Activated T-cell treated with anti-CD3 and anti-CD28 coated beads for 4 hours (primary cell): ENCODE measurements at places on chromosomes 3 and 15.

DNA sequence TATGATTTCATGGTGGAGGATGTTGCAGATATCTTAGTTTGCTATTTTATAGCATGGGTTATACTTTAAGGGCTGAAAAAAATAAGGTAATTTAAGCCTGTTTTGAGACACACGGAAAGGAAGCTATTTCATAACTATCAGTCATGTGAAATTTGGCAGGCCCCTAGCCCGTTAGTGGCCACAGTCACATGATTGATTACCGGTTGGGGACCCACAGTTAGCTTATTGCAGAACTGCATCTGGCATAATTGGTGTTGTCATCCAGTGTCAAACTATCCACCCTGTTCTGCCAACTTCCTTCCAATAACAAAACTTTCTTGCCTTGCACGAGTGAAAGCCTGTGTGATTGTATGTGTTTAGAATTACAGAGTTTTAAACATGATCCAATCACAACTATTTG lies 35.2 kb downstream of the FNDC3B start:
- no peak for DNase-seq

GRCh38 chr15:57992761-57993355 lies 72.7 kb downstream of the ALDH1A2 start:
- DNase-seq, result no peak

DNA sequence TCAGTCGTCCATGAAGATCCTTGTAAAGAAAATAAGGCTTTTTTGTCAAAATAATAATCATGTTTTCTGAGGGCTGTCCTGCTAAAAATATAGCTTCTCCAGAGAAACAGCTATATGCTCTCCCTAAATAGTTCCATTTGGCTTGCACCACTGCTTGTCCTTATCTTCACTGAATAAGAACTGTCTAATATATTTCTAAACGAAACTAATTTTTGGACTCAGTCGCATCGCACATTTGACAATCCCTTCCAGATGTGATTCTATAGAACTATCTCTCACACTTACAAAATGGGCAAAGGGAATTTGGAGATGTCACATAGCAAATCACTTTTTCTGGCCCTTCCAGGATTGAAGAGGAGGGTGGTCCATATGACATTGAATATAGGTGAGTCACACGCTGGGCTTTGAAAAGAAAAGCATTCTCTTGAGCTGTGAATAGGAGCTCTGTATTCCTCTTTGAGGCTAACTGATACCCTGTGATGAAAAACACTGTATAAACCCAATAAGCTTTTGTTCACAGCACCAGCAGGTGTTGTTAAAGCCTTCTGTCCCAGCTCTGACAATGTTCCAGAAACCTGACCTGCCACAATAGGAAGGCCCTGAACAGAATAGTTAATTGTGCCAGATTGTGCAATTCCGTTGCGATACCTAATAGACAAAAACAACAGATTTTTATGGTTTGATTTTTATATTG lies 1144.2 kb downstream of the ROBO2 start:
- no peak for DNase-seq

DNA sequence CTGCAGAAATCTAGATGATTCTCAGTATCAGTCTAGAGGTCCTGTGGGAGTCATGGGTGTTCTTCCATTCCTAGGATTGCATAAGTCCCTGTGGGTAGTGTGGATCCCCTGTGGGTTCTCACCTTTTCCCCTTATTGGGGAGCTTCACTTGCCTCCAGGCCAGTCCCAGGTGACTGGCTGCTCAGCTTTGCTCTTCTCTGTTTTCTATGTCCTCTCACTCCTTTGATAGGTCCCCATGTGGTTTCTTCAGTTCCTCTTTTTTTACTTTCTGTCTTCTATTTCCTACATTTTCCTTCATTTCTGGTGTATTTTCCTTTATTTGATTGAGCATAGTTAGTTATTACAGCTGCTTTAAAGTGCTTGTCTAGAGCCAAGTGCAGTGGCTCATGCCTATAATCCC lies 10.9 kb downstream of the TEX55 start:
- no peak for DNase-seq

- no peak for DNase-seq
Observed at GRCh38 chr15:88430051-88430450, 37.1 kb downstream of the MRPL46 start.

GRCh38 chr3:5948084-5948483 lies 760.6 kb downstream of the EDEM1 start:
- no peak for DNase-seq

- no peak for DNase-seq
Observed at GRCh38 chr3:75180235-75180944, 483.7 kb upstream of the FRG2C start.

DNA sequence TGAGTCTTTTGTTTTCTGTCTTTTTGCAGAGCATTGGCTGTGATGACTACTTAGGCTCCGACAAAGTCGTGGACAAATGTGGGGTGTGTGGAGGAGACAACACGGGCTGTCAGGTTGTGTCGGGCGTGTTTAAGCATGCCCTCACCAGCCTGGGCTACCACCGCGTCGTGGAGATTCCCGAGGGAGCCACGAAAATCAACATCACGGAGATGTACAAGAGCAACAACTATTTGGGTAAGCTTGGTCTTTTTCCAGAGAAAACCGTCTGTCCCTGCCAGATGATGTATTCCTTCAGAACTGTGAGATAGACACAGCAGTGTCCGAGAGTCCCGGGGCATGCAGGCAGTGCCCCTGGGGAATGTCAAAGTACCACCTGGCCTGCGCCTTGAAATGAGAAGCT lies 149.9 kb upstream of the NR2E3 start:
- DNase-seq, result no peak

- DNase-seq, result no peak
Observed at GRCh38 chr15:88769161-88769971, 33.9 kb upstream of the ACAN start.

DNA sequence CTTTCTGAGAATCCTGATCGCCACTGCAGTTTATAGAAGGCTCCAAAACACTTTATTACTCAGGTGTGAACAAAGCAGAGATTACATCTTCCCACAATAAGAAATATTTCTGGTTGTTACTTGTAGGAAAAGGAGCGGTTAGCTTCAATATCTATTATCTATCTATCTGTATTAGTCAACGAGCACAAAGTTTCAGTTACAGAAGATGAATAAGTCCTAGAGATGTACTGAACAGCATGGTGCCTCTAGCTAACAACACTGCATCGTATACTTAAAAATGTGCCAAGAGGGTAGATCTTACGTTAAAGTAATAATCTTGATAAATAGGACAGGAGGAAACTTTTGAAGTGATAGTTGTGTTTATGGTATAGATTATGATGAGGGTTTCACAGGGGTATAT lies 10.9 kb upstream of the CCR3 start:
- DNase-seq, result no peak

GRCh38 chr3:96869316-96869715 lies 54.9 kb downstream of the EPHA6 start:
- DNase-seq, result no peak

- DNase-seq, result no peak
Observed at GRCh38 chr3:158465074-158465473, 105.9 kb upstream of the MLF1 start.

DNA sequence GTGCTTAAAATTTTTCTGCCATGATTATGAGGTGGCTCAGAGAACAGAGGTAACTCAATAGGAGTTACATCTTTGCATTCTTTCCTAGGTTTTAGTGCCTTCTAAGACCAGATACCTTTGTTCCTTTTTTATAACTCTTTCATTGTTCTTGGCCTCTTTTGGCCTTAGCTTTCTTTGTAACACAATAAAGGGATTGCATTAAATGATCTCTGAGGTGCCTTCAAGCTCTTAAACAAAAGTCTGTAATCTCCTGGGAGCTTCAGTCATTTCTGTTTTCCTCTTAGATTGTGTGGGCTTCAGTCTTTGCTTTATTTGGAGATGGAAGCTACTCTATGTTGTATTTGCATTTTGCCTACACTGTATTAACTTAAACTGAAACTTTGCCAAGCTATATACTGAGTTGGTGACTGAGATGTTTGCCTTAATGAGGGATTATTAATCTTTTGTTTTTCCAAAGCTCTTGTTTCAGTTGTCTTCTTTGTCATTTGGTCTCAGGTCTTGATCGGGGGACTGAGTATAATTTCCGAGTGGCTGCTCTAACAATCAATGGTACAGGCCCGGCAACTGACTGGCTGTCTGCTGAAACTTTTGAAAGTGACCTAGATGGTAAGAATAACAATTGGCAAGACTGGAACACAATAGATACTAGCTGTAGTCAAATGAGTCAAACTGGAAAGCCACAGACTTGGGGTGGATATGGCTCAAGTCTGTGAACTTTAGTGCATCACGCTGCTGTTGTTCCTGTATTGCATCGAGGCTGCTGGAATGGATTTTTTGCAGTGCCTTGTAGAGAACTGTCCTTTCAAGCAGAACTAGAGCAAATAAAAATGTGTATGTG lies 110.3 kb downstream of the HCN4 start:
- DNase-seq, result no peak

DNA sequence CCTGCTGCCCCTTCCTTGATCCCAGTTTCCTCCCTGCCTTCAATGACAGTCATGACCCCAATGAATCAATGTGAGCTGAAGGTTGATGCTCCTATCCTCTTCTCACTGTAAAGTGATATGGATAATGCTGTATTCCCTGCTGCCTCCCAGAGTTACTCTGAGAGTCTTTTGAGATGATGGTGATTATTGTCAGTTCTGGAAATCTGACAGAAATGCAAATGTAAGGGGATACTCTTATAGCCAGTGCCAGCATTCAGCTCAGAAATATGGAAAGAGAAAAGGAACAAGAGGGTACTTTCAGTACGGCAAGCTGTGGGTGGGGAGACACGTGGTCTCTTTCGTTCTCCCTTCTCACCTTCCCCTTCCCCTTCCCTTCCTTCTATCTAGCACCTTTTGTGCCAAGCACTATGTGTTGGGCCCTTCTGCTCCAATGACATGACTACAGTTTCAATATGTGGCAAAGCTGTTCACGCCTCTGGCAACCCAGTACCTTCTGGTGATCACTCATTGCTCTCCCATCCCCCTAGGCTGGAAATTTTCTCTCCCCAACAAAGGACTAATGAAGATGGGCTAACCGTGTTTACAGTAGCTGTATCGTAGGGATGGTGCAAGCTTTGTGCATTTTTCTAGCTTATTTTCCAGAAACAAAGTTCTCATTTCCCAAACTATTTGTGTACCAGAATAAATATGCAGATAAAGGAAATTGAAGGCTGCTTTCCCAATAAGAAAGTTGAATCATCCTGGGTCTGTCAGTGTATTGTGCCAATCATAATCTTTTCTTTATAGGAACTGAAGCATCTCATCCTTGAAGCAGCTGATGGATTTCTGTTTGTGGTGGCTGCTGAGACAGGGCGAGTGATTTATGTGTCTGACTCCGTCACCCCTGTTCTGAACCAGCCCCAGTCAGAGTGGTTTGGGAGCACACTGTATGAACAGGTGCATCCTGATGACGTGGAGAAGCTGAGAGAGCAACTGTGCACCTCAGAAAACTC lies 70.3 kb downstream of the ARNT2 start:
- no peak for DNase-seq

DNA sequence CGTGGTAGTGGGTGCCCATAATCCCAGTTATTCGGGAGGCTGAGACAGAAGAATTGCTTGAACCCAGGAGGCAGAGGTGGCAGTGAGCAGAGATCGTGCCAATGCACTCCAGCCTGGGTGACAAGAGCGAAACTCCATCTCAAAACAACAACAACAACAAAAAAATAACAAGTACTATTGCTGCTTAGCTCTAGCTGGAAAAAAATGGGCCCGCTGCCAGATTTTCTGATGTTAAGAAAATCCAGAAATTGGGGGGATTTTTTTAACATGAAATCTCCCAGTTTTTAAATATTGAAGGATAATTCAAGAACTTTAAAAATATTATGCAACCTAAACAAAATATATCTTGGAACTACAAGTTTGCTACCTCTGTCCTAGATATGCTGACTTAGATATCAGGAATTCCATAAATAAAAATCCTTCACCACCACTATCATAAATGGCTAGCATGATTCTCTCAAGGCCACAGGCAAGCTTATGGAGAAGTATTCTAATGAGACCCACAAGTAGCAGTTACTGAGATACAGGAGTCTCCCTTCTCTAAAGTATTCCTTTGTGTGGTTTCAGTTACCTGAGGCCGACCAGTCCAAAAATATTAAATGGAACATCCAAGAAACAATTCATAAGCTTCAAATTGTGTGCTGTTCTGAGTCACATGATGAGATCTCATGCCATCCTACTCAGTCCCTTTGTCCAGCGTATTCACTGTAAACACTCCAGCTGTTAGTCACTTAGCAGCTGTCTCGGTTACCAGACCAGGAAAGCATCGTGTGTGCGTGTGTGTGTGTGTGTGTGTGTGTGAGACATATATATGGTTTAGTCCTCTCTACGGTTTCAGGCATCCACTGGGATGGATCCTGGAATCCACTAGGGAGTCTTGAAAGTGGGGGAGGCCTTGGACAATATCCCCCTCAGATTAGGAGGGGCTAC lies 277.2 kb downstream of the TBL1XR1 start:
- DNase-seq, result no peak

DNA sequence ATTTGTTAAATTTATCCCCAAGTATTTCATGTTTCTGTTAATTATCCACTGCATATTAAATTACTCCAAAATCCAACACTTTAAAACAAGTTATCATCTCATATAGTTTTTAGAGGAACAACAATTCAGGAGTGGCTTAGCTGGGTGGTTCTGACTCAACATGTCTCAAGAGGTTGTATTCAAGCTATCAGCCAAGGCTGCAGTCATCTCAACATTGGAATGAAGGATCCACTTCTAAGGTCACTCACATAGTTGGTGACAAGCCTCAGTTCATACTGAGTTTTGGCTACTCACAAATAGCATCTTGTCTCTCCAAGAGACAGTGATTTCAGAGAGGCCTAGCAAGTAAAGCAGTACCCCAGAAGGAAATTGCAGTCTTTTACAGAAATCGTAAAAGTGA lies 134.7 kb downstream of the NR2E3 start:
- no peak for DNase-seq

- DNase-seq, result no peak
Observed at GRCh38 chr15:89514596-89515406, 18.4 kb upstream of the RHCG start.

DNA sequence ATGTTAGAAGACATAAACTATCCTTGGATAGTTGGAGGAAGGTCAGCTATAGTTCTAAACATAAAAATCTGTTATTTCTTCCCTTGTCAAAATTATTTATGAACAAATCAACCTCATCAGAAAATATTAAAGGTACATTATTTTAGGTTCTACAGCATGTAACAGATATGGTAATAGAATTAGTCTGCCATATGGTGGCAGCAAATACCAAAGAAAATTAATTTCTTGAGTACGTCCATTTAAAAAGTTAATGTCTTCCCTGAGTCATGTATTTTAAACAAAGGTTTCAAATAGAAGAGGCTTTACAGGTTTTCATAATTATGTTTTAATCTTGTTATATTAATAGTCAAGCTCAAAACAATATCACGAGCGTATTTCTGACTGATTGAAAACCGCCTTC lies 17.9 kb upstream of the ANKRD28 start:
- no peak for DNase-seq

GRCh38 chr3:141346418-141346817 lies 21.9 kb upstream of the ZBTB38 start:
- DNase-seq, result no peak

- no peak for DNase-seq
Observed at GRCh38 chr3:59518283-59519055, 468.6 kb upstream of the CFAP20DC start.

DNA sequence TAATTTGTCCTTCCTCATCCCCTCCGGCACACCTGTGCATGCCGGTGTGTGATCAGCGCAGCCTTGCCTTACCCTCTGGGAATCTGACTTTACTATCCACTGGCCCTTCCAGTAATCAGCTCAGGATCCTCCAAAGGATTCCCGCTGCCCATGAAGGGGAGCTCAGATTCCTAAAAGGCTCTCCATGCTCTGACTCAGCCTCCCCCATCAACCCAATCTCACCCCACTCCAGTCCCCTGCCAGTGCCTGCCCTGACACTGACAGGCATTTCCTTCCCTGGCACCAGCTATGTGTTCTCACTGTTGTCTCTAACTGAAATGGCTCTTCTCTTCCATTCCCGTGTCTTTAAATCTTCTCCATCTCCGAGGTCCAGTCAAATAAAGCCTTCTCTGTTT lies 7.3 kb upstream of the BCL2A1 start:
- no peak for DNase-seq
